Stimulated activated CD4-positive, alpha-beta T cell treated with anti-CD3 and anti-CD28 coated beads, Interleukin-4, amount 100 ng/mL, for 24 hours (primary cell): ENCODE measurements at places on chromosomes 7 and 10.

GRCh38 chr10:133511907-133512528 is 15.1 kb upstream of the CYP2E1 start:
- no peak for DNase-seq

GRCh38 chr7:30157204-30157603 is 22.4 kb downstream of the MTURN start:
- peak; percentile 16 for DNase-seq

- DNase-seq: no peak
Measured at GRCh38 chr10:60139798-60140566, 233.6 kb upstream of the CCDC6 start.

DNA sequence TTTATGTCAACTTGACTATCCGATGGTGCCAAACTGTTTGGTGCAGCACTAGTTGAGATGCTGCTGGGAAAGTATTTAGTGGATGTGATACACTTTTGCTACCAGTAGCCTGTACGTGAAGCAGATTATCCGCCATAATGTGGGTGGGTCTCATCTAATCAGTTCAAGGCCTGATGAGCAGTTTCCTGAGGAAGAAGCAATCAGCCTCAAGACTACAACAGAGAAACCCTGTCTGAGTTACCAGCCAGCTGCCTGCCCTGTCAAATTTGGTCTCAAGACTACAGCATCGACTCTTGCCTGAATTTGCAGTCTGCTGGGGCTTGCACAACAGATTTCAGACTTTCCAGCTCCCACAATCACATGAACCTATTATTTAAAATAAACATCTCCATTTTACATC is 10.9 kb upstream of the RBP3 start:
- no peak for DNase-seq

GRCh38 chr10:85635650-85636049 is 730.9 kb downstream of the GRID1 start:
- DNase-seq: no peak

- DNase-seq: no peak
Measured at GRCh38 chr10:132865851-132866600, 76.3 kb downstream of the CFAP46 start.

DNA sequence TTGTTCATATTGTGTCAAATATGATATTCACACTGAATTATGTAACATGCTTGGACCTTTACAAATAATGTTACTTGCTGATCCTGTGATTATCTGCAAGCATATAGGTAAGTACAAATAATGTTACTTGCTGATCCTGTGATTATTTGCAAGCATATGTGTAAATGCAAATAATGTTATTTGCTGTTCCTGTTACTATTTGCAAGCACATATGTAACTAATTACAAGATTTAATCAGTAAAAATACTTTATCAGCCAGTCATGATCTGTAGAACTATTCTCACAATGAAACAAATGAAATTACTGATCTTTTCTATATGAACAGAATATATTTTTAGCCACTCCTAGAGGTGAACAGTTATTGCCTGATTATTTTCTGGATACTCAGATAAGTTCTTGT is 44.7 kb upstream of the NPY start:
- no peak for DNase-seq

GRCh38 chr10:127117125-127117524 is 79.3 kb downstream of the INSYN2A start:
- DNase-seq: peak; percentile 7

DNA sequence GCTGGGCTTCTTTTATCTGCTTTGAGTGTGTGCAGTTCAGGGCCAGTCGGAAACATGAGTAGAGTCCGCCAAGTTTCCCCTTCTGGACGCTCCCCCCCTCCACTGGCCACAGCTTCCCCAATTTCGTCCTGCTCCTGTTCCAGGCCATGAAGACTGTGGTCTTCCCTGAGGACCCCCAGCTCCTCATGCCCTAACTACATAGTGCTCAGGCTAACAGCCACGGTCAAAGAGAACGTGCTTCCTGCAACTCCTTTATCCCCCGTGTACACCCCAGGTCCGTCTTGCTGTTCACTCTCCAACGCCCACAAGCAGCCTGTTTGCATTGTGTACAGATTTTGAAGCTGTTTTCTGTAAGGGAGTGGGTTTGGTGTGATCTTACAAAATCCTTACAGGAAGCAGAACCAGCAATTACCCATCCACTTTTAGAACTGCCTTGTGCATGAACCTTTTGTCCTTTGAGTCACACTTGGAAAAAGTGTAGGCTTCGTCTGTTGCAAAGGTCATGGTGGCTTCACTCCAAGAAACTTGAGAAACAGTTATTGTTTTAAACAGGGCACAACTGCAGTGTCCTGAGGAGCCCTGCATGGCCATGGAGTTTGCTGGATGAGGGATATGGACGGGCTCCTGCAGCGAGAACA is 77.0 kb upstream of the FAM20C start:
- no peak for DNase-seq

GRCh38 chr7:101374990-101375389 is 12.3 kb downstream of the COL26A1 start:
- no peak for DNase-seq

GRCh38 chr7:7959979-7960670 is 8.5 kb upstream of the GLCCI1 start:
- DNase-seq: no peak

- DNase-seq: no peak
Measured at GRCh38 chr10:70838270-70838805, 22.6 kb downstream of the SGPL1 start.

- DNase-seq: no peak
Measured at GRCh38 chr10:101840102-101840684, 3.4 kb downstream of the KCNIP2 start.

DNA sequence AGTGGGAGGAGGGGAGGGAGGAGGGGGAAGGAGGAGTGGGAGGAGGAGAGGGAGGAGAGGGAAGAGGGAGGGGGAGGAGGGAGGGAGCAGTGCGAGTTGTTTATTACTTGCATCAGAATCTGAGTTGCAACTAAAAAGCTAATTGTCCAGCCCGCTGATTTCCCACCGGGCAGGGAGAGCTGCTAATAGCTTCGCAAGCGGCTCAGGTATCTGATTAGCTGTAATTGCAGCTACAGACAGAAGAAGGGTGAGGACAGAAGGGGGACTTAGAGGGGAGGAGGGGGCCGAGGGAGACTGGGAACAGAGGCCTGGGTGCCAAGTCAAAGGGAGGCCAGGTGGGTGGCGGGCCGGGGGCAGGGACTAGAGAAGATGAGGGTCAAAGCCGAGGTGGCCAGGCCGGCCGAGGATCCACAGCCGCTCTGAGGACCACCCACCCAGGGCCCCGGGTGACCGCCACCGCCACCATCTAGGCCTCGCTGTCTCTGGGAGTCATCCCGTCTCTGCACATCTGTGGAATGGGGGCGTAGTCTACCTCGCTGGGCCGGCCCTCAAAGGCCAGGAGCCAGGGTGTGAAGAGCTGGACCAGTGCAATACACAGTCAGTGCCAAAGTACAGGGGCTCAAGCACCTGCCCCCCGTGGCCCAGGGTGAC is 54.2 kb downstream of the MICALL2 start:
- no peak for DNase-seq

- DNase-seq: no peak
Measured at GRCh38 chr10:27747096-27747451, 1.5 kb upstream of the MKX start.

- peak; percentile 8 for DNase-seq
Measured at GRCh38 chr10:122981066-122981464, 864 bp downstream of the PSTK start.

DNA sequence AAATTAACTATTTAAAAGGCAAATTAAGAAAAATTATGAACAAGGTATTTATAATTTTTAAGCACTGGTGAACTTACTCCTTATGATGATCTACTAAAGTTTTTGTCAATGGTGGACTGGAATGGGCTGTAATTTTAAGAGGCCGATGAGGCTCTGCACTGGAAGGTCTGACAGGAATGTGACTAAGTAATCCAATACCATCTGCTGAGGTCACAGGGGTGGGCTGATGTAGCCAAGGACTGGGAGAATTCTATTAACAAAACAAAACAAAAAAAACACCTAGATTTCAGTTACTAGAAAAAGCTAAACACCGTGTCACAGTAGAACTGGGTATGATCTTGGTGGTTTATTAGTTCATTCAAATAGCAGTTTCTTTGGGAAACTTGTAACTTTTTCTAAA is 75.9 kb downstream of the NRBF2 start:
- DNase-seq: no peak

DNA sequence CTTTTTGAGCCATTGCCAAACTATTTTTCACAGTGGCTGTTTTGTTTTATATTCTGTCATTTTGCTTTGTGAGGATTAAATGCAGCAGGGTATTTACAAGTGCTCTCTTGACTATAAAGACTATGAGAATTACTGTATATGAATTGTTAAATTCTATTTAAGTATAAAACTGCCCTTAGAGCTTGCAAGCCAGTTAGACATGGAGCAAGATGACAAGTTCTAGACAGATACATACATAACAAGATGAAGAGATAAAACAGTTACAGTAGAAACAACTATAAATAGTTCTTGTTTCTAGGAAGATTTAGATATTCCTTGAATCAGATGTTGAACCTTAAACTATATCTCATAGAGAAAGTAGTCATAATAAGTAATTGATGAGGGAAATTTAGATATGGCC is 60.6 kb downstream of the DNAH11 start:
- no peak for DNase-seq

DNA sequence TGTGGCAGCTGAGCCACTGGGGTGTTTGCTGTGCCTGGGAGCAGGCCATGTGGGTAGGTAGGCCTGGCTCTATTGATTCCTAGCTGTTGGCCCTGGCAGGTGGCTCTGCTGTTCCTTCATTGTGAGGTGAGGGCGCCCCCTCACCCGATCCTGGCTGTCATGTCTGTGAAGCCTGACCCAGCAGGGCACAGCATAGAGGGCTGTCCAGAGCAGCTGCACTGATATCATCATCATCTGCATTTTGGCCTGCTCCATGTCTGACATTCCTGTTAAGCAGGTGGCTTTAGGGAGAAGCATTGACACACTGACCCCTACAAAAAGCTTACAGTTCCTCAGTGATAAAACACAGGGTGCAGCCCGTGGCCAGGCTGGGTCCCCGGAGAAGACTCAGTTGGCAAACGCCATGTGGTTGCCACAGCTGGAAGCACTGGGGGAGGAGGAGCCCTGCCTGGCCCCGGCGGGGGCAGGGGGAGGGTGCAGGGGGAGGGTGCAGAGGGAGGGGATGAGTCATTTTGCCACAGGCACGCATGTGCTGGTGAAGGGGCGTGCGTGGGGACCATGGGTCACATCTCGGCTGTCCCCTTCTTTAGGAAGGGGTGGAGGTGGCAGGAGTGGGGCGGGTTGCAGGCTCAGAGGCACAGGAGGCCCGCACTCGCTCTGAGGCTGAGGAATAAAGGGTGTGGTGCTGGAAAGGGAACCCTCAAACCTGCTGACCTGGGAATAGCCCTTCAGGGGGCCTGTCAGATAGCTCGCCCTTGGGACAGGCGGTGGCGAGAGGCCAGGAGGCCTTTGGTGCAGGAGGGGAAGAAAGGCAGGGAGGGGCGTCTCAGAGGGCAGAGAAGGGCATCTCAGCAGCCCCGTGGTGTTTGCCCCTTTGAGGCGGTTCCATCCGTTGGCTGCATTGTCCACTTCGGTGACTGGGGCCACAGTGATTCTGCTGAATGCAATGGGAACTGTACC is 31.6 kb downstream of the IKZF1 start:
- peak; percentile 83 for DNase-seq

- DNase-seq: no peak
Measured at GRCh38 chr7:89200758-89201157, 405.2 kb upstream of the TEX47 start.

- DNase-seq: no peak
Measured at GRCh38 chr7:15836041-15836440, 149.6 kb upstream of the MEOX2 start.

DNA sequence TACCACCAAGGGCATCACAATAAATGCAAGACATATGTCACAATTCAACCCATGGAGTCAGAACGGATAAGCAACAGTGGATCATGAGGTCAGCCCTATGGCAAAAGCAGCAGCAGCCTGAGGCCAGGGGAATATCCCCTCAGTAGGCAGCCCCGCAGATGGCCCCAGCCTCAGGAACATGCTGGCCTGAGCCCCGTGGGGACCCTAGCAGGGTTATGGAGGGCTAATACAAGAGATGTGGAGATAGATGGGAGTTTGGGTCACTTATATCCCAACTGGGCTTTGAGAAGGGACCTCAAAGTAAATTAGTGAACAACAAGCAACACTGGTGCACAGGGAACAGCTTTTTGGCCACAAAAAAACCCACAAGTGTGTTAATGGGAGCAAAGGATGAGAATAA is 9.1 kb downstream of the TMEM72 start:
- no peak for DNase-seq

GRCh38 chr7:41832941-41833340 is 130.1 kb upstream of the INHBA start:
- DNase-seq: no peak

- DNase-seq: peak; percentile 55
Measured at GRCh38 chr7:87216701-87217508, 2.6 kb downstream of the TMEM243 start.

DNA sequence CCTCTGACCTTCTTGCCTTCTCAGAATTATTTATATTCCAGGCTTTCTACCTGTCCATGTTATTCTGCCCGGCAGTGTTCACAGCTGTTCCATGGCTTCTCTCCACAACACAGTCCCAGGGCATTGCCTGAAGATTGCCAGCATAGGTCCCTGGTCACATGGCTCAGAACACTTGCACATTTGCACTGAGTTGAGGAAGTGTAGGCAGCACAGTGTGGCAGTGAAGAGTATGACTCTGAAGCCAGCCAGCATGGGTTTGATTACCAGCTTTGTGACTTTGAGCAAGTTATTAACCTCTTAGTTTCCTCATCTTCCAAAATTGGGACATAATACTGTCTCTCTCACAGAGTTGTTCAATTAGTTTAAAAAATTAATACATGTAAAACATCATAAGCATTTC is 73.2 kb upstream of the NEUROD6 start:
- DNase-seq: no peak

- DNase-seq: no peak
Measured at GRCh38 chr7:22858640-22859561, 36.3 kb upstream of the TOMM7 start.

- DNase-seq: no peak
Measured at GRCh38 chr7:123569352-123570010, 11.9 kb upstream of the NDUFA5 start.

- DNase-seq: no peak
Measured at GRCh38 chr10:89153116-89153515, 54.0 kb downstream of the CH25H start.

DNA sequence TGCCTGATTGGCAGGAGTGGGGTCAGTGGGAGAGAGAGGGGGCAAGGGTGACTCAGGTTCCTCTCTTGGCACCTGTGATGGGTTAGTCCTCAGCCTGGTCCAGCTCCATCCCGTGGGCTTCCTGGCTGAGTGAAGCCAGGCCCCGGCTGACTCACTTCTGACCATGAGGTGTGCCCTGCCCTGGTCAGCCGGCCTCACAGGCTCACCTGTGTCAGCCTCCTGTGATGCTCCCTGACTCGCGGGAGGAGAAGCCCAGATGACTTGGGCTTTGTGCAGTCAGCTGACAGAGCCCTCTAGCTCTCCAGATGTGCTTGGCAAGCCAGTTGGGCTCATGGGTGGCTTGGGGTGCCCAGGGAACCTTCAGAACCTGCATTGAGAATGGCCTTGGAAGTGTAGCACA is 16.0 kb upstream of the PPIF start:
- no peak for DNase-seq

GRCh38 chr10:82874671-82875070 is 999.7 kb downstream of the NRG3 start:
- no peak for DNase-seq

GRCh38 chr7:129391546-129392171 is 42.6 kb upstream of the STRIP2 start:
- no peak for DNase-seq

- no peak for DNase-seq
Measured at GRCh38 chr10:56622335-56622973, 261.4 kb upstream of the ZWINT start.
